ENCODE measurements at places on chromosomes 11 and 22.

DNA sequence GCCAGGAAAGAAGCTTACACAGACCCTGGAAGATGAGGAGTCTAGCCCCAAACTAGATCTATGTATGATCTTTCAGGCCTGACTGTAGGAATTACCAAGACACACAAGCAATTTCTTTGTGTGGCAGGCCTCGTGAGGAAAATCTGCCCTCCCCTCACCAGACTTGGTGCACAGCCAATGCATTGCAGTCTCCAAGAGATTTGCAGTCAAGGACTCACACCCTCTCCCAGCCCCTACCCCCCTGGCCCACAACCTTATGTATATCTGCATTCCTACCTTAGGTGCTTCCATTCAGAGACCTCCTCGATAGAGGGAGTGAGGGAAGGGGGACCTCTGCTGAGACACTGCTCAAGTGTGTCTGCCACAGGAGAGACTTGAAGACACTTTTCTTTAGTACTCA is 9.8 kb downstream of the OR8B12 start:
- DNase-seq, result no peak

DNA sequence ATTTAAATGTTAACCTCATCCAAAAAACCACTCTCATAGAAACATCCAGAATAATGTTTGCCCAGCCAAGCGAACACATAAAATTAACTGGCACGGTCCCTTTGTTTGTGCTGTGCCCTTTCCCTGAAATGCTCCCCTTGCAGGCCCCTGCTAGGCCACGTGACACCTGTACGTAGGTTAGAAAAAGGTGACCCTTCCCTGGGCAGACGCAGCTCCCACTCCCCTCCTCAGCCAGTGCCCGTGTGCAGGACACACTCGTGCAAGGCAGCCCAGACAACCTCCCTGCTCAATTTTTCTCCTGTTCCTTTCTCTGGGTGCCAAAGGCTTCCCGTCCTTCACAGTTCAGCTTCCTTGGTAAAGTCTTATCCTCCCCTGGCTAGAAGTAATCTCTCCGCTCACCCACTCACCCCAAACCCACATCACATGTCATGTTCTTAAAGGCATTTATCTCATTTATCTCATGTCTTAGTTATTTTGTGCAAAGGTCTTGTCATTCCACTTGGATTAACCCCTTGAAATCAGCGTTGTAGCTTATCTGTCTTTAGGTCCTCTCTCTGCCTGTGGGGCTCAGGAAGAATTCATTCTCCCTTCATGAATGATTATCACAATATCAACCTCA is 20.7 kb downstream of the FAM83F start:
- no peak for DNase-seq

- DNase-seq, result no peak
These were observed 51.8 kb downstream of the SLC22A12 start for GRCh38 chr11:64642871-64643255.

DNA sequence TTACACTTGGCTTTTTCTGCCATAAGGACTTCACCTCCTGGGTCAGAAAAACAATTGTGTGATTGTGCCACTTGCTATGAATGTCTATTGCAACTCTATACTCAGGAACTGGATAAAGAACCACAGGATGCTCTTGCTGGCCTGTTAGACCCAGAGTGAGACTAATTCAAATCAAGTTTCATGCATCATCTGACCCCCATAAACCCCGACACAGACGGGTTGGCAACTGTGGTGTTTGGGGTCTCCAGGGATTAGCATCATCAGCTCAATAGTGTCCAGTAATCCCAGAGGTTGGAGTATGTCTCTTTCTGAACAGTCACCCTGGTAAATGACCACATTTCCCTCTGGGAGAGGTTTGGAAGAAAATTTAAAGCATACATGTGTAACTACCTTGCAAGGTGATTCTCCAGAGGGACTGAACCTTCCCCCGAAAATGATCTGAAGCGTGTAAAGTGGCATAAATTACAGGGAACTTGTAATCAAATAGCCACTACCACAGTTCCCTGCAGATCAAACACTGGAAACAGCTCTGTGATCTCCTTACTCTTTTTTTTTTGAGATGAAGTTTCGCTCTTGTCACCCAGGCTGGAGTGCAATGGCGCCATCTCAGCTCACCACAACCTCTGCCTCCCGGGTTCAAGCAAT is 1097.6 kb downstream of the TBC1D22A start:
- no peak for DNase-seq

- no peak for DNase-seq
These were observed 79.7 kb downstream of the FAT3 start for GRCh38 chr11:92304271-92304670.

All from adipocyte (in vitro differentiated cells).